ENCODE measurements at places on chromosomes 3 and 15.

DNA sequence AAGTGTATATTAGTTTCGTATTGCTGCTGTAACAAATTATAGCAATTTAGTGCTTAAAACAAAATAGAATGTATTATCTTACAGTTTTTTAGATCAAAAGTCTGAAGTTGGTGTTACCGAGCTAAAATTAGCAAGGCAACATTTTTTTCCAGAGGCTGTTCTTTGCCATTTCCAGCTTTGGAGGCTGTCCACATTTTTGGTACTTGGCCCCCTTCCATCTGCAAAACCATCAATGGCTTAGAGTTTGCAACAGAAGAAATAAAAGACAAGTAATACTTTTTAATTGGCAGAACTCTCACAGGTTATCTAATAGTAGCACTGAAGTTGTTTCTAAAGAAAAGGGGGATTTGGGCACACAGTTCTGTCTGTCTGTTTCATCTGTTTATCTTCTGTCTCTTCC lies 1248.5 kb downstream of the ROBO1 start:
- DNase-seq, result no peak

DNA sequence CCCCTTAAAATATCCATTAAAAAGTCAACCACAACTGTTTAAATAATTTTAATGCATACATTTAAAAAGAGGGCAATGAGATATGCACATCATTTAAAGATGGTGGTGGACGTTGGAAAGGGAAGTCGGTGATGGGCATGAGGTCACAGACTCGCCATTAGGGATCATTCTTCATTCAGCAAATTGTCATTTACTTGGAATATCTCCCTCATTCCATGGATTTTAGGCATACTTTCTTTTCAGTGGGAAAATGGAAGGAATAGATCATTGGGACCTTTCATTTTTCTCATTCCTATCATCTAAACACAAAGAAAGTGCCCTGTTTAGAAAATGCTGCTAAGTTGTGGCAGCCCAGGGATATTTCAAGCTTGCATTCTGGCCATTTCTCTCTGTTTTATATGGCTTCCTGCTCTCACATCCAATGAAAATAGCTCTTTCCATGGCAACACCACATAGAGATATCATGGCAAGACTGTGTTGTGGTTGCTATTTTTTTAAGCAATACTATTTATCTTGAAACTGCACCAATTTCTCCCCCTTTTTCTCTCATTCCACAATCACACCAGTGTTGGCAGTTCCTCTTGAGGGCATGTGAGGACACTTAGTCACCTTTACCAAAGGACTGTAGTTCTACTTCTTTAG lies 40.7 kb upstream of the LMCD1 start:
- no peak for DNase-seq

GRCh38 chr3:179116816-179117215 lies 31.3 kb upstream of the PIK3CA start:
- no peak for DNase-seq

GRCh38 chr15:101198031-101198575 lies 53.7 kb downstream of the CHSY1 start:
- no peak for DNase-seq

DNA sequence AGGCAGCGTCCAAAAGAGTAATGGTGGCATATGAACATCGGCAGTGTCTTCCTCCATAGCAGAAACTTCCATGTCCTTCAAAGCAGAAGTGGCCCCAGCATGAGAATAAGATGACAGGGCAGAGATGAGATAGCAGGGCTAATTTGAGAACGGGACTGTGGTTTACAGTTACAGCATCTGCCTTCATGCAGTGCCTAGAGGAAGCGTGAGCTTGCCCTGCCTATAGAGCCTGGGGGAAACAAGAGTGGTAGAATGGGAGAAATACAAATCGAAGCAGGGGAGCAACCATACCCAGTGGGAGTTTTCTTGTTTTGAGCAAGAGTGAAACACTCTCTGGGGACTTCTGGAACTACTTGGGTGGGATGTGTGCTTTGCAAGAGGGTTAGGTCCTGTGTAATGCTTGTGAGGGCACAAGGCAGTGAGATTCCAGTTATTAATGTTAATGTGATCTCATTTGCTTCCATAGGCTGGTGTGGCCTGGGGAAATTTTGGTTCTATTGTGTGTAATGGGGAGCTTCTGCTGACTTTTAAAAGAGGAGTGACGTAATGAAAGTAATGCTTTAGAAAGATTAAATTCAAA lies 616.9 kb downstream of the ZIC1 start:
- no peak for DNase-seq

DNA sequence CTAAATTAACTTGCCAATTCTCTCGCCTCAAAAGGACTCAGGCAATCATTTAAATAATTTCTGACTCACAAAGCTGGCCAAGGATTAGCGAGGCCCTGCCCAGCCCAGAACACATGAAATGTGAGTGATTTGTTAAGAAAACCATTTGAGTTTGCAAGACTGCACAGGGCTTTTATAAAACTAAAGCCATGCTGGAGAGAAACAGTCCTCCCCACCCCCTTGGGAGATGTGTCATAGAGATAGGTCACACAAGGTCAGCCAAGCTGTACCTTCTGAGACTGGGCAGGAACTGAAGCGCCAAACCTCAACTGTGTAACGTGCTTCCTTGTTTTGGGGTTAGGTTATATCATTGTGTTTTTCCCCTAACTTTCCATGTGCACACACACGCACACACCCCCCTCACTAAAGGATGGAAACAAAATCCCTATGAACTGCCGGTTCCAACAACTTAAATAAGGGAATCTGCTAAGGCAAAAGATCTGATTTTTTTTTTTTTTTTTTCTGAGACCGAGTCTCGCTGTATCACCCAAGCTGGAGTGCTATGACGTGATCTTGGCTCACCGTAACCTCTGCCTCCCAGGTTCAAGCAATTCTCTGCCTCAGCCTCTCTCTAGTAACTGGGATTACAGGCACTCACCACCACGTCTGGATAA lies 8.1 kb downstream of the SPATA12 start:
- no peak for DNase-seq

GRCh38 chr3:101072300-101072699 lies 79.1 kb upstream of the ABI3BP start:
- DNase-seq, result no peak

- DNase-seq, result peak; percentile 48
These were observed 49.2 kb downstream of the CYFIP1 start for GRCh38 chr15:22930782-22931484.

DNA sequence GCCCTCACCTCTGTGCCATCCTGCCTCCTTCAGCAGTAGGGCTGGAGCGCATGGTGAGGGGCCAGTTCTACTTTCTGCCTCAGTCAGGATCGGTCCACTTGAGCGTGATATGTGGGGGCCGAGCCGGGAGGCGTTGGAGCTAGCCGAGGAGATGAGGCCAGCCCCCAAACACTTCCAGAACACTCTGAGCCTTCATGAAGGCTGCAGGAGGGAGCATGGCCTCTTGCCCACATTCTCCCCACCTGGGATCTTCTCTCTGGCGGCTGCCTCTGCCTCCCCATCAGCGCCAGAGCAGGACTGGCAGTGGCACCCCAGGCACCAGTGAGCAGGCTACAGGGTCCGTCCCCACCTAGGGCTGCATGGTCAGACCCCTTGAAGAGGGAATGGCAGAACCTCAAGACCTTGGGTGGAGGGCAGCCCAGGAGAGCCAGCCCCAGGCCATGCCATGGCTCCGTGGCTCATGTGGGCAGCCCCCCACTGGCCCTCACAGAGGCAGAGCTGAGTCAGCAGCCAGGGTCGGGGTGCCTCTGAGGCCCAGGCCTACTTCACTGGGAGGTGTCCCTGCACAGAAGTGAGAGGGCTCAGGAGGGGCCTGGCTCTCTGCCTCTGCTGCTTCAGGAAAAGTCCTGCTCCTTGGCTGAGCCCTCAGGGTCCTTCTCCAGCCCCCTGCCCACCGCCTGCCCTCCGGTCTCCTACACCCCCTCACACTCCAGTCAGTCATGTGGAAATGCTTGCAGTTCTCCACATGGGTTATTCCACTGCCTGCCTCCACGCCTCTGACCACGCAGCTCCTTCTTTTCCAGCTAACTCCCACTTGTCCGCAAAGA lies 28.1 kb upstream of the CYP11A1 start:
- no peak for DNase-seq

DNA sequence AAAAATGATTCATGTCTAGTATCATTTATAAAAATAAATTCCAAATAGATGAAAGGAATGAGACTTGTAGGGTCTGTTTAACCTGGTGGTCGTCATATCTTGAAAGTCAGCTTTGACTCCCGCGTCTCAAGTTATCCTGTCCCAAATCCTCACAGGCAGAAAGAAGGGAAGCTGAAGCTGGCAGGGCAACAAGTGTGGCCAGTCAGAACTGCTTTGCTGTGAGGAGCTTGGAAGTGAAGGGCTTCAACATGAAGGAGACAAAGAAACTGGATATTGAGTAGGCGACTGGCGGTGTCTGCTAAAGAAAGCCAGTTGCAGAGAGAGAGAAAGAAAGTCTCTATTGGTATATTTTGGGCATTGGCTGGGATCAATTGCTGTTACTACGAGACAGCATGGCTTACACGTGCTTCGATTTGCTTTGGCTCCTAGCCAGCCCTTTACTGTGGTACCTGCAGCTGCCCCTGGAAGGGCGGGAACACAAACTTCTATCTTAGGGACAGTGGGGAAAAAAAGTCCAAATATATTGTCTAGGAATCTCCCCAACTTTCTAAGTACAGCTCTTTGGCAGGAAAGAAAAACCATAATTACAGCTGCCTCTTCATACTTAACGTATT lies 107.2 kb downstream of the CHST2 start:
- peak; percentile 44 for DNase-seq

GRCh38 chr15:58748852-58749531 lies 515 bp downstream of the ADAM10 start:
- DNase-seq, result no peak

GRCh38 chr3:40920041-40920440 lies 279.3 kb upstream of the CTNNB1 start:
- no peak for DNase-seq

DNA sequence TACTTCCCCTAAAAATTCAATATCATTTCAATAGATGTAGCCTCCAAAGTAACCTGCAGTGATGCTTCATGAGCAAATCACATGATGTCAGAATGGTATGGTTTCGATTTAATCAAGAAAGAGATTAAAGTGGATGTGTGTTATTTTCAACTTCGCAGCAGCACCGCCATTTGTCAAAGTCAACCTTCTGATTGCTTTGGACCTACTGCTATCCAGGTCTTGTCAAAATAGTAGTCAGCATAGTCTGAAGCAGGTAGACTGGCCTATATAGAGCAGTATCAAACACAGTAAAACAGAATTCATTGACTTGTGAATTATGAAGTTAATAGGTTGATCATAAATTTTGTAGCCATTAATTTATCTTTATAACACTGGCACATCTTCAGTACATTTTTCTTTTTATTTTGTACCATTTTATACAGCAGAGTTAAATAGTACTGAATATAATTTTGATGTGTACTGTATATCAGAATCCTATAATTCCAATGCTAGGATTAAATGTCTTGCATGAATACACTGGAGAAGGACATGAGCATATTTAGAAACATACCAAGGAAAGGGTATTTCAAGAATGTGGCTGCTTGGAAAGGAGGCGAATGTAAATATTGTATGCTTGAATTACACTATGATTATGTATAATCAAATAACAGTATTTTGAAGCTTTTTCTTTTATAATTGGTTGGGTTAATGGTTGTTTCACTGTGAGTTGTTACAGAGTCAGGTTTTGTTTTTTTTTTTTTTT lies 79.6 kb downstream of the CDIN1 start:
- DNase-seq, result peak; percentile 41

DNA sequence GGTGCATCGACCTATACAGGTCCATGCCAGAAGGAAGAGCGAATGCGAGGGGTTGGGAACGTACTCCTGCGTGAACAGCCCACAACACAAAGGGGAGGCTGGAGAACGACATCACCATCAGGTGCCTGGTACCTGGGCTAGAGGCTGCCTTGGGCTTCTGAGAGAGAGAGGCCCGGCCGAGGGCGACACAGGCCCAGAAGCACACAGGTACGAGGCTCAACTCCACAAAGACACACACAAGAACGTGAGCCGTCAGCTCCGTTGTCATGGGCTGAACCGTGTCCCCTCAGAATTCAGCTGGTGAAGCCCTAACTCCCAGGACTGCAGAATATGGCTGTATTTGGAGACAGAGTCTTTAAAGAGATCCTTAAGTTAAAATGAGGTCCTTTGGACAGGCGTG lies 134.3 kb downstream of the ATP10A start:
- no peak for DNase-seq

DNA sequence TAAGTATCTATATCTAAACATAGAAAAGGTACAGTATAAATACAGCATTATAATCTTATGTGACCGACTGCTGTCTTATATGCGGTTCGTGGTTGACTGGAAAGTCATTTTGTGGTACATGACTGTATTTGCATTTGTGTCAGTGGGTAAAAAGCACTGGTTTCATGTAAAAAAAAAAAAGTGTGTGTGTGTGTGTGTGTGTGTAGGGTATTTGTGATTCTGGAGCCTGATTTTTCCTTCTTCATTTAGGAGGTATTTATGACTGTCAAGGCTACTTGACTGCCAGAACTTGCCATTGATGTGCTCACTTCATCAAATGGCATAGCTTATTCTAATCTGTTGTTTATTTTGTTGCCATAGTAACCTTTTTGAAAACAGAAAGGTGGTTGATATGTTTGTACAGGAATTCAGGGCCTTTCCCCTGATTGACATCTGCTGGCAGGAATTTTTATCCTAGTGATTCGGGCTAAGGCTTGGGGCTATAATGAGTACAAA lies 63.2 kb downstream of the AKAP13 start:
- DNase-seq, result peak; percentile 82

DNA sequence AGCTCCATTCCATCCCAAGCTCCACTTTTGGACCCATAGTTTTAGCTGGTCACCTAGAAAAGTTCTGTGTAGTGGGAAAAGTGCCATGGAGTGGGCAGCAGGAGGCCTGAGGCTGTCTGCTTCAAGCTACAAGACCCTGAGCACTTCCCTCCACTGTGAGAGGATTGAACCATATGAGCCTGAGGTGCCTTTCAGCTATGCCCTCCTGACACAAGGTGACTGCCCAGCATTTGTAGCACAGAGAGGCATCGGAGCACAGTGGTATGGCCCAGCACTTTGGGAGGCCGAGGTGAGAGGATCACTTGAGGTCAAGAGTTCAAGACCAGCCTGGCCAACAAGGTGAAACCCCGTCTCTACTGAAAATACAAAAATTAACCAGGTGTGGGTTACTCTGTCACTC lies 3.9 kb upstream of the KBTBD13 start:
- DNase-seq, result no peak

GRCh38 chr3:197300361-197300760 lies 1.9 kb upstream of the DLG1 start:
- DNase-seq, result no peak

- DNase-seq, result no peak
These were observed 3.0 kb upstream of the KLHL6 start for GRCh38 chr3:183558495-183558894.

DNA sequence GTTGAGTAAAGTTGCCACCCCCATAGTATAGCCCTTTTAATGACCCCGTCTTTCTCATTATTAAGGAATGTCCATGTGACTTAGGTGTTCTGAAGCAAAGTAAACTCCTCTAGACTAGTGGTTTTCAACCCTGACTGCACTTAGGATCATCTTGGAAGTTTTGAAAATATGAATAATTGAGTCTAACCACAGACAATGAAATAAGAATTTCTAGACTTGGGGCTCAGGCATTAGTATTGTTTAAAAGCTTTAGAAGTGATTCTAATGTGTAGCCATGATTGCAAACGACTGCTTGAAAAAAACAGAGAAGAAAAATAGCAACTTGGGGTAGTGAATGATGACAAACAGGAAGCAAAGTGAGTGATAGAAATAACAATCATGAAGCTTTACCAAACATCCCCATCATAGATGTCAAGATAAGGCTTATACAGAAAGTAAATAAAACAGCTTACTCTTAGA lies 35.0 kb downstream of the ALCAM start:
- no peak for DNase-seq
